ENCODE measurements at places on chromosomes 16 and 17. TPM values are rescaled to one million over a fixed set of nuclear protein-coding genes. Genes with fewer than 3 reads are reported as not detected.

DNA sequence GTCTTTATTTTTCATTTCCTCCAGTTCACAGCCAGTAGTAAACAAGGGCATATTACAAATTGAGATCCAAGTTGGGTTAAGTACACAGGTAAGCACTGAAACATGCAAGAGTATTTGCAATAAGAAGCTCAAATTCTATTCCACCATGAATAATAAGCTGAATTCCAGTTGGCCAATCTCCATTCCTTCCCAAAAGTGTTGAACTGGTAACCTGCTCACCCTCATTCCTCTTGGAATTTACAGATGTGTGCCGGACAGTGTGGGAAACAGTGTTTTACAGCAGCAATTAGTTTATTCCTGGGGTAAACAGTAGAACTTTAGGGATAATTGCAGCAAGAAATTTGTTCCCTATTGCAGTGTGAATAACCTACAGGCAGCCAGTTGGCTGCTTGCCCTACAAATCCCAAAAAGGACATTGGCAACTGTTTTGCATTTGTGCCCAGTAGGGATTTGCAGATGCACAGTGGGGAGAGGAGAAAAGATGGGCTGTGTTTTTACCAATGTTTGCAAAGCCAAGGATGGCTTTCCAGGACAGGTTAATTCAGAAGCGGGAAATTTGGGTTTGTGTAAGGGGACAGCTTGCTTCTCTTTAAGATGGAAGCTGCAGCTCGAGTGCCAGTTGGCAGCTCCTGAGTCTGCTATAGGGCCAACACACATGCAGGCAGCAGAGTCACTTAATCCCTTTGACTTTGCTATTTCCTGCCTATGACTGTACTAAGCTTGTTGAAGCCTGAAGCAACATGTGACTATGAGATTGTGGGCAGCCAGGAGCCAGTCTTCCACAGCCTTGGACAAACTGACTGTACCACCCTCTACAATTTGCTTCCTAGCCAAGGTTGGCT lies 318.9 kb downstream of the MAP2K6 start:
- DNase-seq: peak; percentile 88

Gene RGS9
- 1.4 TPM for total RNA-seq

Gene G6PC1
- not detected for total RNA-seq

Gene DYNLRB2
- not detected for total RNA-seq

Gene MMP25
- total RNA-seq: not detected

Gene SLC47A2
- not detected for total RNA-seq

Gene CCL8
- not detected for total RNA-seq

- no peak for DNase-seq
These were observed 2.0 kb downstream of the ADGRG1 start for GRCh38 chr16:57630407-57630797.

Gene HOXB7
- total RNA-seq: 3.3 TPM

GRCh38 chr16:78509965-78510364 lies 410.5 kb downstream of the WWOX start:
- DNase-seq: no peak

GRCh38 chr17:78414178-78415162 lies 36.0 kb downstream of the PGS1 start:
- DNase-seq: no peak

- no peak for DNase-seq
These were observed 11.4 kb downstream of the HSD3B7 start for GRCh38 chr16:30996324-30996984.

Gene HOXB6
- 11.1 TPM for total RNA-seq

GRCh38 chr16:3638916-3639644 lies 15.4 kb upstream of the DNASE1 start:
- no peak for DNase-seq

DNA sequence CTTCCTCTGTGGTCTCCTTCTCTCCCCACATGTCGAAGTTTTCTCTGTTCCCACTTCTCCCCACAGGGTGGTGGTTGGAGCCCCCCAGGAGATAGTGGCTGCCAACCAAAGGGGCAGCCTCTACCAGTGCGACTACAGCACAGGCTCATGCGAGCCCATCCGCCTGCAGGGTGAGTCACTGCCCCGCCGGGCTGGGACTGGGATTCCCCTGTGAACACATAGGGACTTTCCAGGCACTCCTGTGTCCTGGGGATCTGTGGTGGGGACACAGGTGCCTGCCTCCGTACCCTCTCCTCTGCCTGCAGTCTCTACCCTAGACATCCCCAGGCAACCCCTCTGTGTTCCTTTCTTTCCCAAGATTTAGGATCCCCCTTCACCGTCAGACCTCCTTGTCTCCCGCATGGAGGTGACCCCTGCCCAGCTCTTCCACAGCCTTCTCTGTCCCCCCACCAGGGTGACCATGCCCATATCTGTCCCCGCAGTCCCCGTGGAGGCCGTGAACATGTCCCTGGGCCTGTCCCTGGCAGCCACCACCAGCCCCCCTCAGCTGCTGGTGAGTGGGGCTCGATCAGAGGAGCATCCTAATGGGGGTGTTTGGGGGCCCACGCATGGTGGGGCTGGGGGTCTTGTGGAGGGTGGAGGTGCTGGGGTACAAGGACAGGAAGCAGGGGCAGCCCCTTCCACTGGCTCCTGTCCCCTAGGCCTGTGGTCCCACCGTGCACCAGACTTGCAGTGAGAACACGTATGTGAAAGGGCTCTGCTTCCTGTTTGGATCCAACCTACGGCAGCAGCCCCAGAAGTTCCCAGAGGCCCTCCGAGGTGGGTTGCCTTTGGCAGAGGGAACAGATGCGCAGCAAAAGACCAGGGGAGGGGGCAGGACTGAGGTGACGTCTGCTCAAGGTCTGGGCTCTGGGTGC lies 5.8 kb downstream of the ITGAM start:
- peak; percentile 60 for DNase-seq

GRCh38 chr16:85959686-85960085 lies 60.7 kb downstream of the IRF8 start:
- DNase-seq: no peak

GRCh38 chr16:35636480-35637230 lies 2177.2 kb downstream of the TP53TG3F start:
- no peak for DNase-seq

DNA sequence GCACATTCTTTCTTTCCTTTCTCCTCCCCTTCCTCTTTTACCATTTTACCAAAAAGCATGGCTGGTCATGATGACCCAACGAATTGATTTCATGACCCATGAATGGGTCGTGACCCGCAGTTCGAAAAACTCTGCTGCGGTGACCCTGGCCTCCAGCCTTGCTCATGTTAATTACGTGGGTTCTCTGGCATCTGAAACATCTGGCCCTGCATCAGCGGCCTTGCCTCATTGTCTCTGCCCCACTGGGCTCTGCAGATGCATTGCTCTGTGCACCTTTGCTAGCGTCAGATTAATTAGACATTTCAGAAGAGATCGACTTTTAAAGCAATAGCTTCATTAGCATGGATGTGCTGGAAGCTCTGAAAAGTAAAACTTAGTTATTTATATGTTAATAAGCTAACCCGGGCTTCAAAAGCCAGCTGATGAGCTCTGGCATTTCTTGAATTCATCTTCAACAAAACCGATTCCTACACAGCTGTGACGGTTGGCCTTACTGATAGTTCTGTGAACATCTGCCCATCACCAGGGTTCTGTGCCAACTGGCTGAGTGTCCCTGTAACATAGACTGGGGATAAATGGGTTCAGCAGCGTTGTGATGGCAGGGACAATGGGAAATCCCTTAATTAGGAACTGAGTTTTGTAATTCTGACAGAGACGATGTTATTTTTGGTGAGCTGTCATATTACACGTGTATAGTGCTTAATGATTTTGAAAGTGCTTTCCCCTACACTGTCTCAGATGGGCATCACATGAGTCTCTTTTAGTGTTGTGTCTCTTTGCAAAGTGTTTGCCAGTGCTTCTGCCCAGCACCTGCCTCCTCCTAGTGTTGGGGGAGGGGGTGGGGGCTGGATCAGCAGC lies 225.9 kb upstream of the EEF2KMT start:
- no peak for DNase-seq

DNA sequence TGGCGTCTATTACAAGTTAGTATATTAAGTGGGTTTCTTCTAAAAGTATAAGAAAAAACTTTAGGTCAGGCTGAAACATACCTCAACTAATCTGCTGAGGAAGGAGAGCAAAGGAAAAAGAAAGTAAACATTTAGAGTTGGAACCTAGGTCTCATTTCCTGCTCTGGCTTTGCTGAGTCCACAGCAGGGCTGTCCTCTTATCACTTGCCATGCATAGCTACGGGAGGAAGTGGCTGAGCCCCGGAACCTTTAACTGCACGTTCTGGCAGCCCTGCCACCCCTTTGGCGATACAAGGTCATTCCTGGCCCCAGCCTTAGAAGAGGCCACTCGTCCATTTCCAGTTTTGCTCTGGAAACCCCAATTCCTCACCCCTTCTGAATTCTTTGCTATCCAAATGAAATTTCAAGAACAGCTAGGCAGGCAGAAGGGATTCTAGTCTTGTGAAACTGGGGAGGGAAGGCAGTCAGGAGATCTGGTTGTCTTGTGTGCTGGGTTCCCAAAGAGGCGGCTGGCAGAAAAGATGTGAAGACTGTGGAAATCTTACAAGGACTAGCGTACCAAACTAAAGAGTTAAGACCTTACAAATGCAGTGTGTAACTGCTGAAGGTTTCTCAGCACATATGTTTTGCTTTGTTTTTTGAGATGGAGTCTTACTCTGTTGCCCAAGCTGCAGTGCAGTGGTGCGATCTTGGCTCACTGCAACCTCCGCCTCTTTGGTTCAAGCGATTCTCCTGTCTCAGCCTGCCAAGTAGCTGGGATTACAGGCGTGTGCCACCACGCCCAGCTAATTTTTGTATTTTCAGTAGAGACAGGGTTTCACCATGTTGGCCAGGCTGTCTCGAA lies 19.1 kb downstream of the WIPI1 start:
- peak; percentile 47 for DNase-seq

- no peak for DNase-seq
These were observed 238.9 kb downstream of the TOX3 start for GRCh38 chr16:52308051-52308450.

GRCh38 chr17:10380631-10381408 lies 8.0 kb upstream of the MYH13 start:
- DNase-seq: peak; percentile 37

DNA sequence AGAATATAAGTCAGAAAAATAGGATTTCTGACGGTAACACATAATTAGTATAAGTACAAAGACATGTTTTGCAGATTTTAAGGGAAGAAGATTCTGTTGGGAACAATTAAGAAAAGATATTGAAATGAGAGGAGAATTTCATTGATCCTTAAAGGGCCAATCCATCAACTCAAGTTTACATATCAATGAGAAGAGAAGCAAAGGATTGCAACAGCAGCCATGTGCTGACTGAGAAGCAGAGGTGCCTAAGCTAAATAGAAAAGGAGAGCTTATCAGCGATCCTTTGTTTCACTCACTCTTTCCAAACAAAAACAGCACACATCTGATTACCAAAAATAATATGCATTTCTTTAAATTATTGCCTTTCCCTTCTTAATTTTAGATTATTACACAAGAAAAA lies 94.6 kb downstream of the ITFG1 start:
- DNase-seq: no peak

Gene DNAAF8
- 0.54 TPM for total RNA-seq

Gene TAC4
- total RNA-seq: not detected

DNA sequence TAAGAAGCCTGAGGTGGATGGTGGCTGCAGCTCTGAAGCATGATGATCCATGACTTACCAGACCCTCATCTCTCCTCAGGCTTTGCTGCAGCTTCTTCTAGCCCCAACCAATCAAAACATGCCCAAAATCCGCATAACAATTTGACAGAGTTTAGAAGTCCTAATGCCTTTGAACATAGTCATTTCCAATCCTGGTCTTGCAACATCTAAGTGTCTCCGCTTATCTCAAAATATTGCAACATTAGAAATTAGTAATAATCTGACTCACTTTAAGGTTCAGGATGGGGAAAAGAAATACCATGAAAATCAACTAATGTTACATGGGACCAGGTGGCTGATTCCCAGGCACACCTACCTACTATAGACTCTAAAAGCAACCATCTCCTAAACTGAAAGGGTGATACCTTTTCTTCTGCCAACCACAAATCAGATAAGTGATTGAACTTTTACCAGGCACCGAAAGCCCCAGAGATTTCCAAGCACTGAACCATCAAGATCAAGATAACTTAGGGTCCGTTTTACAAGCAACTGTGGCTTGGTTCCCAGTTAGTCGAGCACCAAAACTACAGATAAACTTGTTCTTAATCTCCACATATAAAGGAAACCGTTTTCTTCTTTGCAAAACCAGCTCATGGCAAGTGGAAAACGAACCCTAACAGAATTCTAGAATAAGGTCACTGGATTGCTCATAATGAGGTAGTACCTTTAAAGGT lies 14.0 kb downstream of the ERN1 start:
- peak; percentile 94 for DNase-seq

DNA sequence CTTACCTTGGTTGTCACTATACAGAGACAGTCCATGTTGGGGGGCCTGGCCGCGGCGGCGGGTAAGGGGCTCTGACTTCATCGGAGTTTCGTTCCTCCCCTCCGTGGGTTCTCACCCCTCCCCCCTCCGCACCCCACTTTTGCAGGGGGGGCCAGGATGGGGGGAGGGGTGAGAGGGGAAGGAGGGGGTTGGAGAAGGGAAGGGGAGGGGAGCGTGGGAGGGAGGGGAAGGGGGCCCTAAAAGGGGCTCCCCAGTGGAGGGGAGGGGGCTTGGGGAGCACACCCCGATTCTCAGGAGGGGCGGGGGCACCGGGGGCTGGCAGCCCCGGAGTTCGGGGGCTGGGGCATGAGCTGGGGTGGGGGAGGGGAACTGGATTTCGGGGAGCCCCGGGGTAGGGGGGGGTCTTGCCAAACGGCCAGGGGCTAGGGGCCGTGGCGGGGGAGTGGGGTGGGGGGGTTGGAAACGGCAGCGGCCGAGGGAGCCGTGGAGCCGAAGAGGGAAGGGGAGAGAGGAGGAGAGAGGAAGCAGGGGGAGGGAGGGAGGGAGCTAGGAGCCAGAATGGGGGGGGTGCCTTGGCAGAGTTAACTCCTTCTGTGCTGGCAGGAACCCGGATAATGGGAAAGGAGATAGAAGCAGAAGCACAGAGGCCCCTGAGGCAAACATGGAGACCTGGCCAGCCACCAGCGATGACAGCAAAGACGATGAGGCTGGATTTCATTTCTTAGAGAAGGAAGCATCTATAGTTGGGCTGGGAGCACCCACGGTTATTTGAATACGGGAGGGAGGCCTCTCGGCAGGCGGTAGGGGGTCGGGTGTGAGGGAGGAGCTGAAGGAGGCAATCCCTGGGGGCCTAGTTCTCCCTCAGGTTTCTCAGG lies 2.3 kb downstream of the DLG4 start:
- peak; percentile 71 for DNase-seq

Gene KRTAP3-2
- total RNA-seq: not detected

Gene AOC3
- not detected for total RNA-seq

- peak; percentile 41 for DNase-seq
These were observed 38.5 kb downstream of the MSI2 start for GRCh38 chr17:57294629-57295501.

GRCh38 chr16:73204359-73205152 lies 156.6 kb upstream of the ZFHX3 start:
- no peak for DNase-seq

Gene TMEM92
- 0.18 TPM for total RNA-seq

Gene C17orf113
- under 0.01 TPM for total RNA-seq

- DNase-seq: no peak
These were observed 4.3 kb upstream of the NUPR1 start for GRCh38 chr16:28543072-28543471.
